ENCODE measurements at places on chromosomes 3 and 15.

DNA sequence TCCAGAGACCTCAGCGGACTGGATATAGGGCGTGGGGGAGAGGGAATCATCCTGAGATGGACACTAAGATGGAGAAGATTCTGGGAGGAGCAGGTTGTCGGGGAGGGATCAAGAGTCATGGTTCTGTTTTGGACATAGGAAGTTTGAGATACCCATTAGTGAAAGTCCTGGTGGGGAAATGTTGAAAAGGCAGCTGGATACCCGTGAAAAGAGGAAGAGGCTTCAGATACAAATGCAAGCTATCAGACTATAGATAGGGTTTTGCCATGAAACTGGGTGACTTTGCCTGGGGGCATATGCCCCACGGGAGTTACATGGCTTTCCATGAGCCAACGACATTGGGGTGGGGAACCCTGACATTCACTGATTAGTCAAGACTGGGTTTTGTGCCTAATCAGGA is 1.1 kb upstream of the GPR62 start:
- no peak for DNase-seq

DNA sequence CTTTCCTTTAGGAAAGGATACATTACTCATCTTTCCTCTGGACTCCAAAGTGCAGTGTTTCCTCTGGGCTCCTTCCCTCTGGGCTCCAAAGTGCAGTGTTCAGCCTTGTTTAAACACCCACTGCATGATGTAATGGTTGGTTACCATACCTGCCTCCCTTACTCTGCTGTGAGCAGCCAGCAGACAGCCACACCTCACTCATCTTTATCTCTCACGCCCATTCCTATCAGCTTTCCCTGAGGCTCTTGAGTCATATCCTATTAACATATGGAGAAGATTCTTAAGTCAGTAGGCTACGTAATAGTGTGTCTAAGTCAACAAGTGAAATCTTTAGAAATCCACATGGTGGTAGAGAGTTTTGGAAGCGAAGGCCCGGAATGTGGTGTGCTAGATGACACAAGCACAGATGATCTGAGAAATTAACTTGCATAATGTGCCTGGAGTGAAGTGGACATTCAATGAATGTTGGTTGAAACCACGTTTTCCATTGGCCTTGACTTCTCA is 97.2 kb upstream of the CTNNB1 start:
- no peak for DNase-seq

GRCh38 chr3:196007744-196008335 is 74.0 kb downstream of the TFRC start:
- no peak for DNase-seq

- DNase-seq: no peak
These were observed 14.0 kb downstream of the VILL start for GRCh38 chr3:38004415-38005075.

DNA sequence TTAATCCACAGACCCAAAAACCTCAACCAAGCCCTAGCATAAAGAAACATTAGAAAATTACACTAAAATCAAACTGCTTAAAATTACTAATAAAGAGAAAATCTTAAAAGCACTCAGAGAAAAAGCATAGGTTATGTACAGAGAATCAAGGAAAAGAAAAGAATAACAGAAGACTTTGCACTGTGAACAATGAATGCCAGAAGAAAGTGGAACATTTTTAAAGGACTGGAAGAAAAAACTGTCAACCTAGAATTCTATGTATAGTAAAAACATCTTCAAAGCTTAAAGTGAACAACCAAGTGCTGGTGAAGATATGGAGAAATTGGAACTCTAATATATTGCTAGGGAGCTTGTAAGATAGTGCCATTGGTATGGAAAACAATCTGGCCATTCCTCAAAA is 82.7 kb upstream of the SLC6A11 start:
- DNase-seq: no peak

- DNase-seq: no peak
These were observed 3.6 kb upstream of the A4GNT start for GRCh38 chr3:138135833-138136194.

- no peak for DNase-seq
These were observed 46.3 kb downstream of the FOXP1 start for GRCh38 chr3:71537211-71537611.

GRCh38 chr15:74611341-74611740 is 4.3 kb upstream of the CLK3 start:
- no peak for DNase-seq

GRCh38 chr3:197798863-197799262 is 7.8 kb downstream of the LRCH3 start:
- no peak for DNase-seq

GRCh38 chr3:152610622-152611021 is 224.3 kb upstream of the P2RY1 start:
- no peak for DNase-seq

GRCh38 chr15:56017920-56018319 is 24.5 kb upstream of the NEDD4 start:
- no peak for DNase-seq

- DNase-seq: no peak
These were observed 20.1 kb downstream of the EID1 start for GRCh38 chr15:48898032-48898431.

GRCh38 chr3:9846931-9847488 is 3.2 kb upstream of the RPUSD3 start:
- no peak for DNase-seq

DNA sequence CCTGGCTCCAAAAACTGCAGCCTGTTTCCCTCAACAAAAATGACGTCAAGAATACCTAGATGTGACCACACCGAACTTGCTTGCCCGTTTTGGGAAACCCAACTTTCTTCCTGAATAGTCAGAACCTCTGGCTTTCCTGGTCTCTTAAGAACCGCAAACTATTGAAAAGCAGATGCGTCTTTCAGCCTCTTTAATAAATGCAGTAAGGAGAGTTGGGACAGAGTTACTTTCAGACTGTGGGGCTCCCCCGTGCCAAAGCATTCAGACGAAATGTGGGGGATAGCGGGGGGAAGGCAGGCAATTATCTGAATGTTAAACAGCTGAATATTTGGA is 1.2 kb upstream of the PROK2 start:
- no peak for DNase-seq

DNA sequence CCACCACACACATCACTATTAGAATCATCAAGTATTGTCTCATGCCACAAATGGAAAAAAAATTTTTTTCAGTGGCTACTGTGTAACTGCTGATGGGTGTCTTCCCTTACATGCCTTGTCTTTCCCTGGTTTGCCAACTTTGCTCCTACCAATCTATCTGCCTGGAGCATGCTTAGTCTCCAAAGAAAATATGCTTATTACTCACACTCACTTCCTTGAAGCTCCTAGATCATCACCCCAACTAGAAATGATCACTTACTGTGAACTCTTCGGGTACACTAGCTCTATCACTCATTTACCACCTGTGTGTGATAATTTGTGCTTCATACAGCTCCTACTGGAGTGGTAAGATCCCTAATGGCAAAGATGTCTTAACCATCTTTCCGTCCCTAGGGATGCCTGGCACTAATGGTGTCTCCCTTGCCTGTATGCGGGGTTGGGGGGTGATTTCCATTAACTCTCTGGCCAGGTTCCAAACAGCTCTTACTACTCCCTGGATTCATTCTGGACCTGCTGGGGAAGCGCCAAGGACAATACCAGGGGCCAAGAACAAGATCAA is 799 bp downstream of the VPS33B start:
- DNase-seq: no peak

GRCh38 chr3:151275091-151275490 is 3.3 kb downstream of the P2RY14 start:
- DNase-seq: no peak

- DNase-seq: peak; percentile 84
These were observed 4.4 kb downstream of the AHSG start for GRCh38 chr3:186617036-186617946.

GRCh38 chr3:178193846-178194245 is 342.4 kb upstream of the KCNMB2 start:
- no peak for DNase-seq

GRCh38 chr15:78127882-78128281 is 3.4 kb downstream of the CIB2 start:
- DNase-seq: no peak

GRCh38 chr15:31225356-31225955 is 101.2 kb upstream of the KLF13 start:
- DNase-seq: no peak

- no peak for DNase-seq
These were observed 356.7 kb upstream of the UMPS start for GRCh38 chr3:124373524-124373923.

DNA sequence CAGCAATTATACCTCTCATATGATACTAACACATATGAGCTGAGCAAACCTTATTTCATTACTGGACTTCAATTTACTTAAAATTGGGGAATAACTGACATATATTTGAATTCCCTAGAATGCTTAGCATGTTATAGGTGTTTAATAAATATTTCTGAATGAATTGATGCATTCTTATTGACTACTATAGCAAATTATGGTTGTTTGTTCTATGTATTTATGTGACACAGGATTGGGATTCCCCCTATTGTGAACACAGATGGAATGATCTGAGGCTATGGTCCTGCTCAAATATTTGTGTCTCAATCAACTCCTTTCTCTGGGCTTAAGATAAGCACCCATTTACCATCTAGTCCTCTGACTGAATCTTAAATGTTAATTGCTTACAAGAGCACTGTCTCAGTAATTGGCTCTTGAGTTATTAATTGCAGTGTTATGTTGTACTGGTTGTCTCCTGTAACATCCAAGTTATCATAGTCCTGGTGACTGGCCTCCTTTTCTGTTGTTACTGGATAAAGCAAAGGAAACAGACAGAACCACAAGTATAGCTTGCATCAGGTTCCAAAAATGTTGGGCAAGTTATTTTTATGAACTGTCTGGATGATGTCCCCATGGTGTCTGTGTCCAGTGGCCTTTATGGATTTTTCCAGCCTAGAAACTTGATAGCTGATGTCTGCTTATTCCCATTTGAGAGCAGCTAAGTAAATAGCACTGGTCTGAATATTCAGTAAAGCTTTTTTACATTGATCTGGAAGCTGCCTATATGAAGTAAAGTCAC is 2.3 kb upstream of the UACA start:
- no peak for DNase-seq

GRCh38 chr3:109050591-109051167 is 67.3 kb downstream of the MORC1 start:
- DNase-seq: peak; percentile 17

DNA sequence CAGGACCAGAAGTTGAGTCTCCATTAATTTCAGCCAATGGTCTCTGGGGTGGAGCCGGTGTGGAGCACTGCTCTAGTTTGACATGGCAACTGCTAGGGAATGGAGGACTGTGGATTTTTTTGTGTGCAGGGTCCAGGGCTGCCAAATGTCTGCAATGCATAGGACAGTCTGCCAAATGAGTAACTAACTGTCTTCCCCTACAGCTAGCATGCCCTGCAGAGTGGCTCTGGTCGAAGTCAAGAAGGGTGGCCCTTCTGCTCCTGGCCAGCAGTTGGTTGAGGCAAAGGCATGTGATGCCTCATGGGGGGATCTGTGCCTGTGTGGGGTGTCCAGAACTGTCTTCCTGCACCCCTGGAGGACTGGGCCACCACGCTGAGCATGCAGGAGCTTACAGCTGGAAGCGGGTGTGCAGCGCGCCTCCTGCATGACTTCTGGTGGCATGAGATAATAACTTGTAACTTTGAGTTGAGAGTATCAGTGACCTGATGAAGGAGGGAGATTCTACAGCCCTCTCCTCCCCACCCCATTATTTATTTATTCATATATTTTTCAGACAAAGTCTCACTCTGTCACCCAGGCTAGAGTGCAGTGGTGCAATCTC is 4.6 kb downstream of the TPRA1 start:
- DNase-seq: no peak

GRCh38 chr3:50008931-50009330 is 69.0 kb downstream of the RBM6 start:
- no peak for DNase-seq

DNA sequence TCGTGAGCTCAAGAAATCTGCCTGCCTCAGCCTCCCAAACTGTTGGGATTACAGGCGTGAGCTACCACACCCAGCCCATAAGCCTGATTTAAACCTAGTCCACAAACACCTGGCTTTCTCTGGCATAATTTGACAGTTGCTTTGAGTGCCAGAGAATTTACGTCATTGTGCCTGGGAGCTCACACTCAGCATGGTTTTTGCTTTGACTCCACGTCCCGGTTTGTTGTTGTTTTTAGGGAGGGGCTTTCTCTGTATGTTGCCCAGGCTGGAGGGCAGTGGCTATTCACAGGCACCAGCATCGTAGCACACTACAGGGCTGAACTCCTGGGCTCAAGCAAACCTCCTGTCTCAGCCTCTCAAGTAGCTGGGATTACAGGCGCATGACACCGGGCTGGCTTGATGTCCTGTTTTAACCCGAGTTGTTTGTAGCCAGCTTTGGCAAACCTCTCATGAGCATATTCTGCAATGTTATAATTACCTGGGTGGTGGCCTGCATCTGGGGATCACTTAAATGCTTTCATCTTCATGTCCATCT is 32.7 kb downstream of the CEMIP start:
- no peak for DNase-seq

- no peak for DNase-seq
These were observed 248.7 kb downstream of the ZIC4 start for GRCh38 chr3:147157631-147158030.

DNA sequence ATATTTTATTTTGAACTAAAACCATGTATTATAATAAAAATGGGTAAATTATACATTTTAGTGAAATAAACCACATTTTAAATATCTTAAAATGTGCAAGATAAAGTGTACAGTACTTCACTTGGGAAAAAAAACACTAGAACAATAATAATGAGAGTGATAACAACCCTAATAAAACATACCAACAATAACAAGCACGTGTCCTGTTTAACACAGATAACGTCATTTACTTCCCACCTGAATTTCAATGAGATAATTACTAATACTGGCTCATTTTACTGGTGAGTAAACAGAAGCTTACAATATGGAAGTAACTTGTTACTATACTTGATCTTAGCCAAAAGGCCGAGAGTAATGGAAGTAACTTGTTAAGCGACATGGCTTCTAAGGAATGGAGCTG is 110.2 kb upstream of the PRTG start:
- DNase-seq: no peak

DNA sequence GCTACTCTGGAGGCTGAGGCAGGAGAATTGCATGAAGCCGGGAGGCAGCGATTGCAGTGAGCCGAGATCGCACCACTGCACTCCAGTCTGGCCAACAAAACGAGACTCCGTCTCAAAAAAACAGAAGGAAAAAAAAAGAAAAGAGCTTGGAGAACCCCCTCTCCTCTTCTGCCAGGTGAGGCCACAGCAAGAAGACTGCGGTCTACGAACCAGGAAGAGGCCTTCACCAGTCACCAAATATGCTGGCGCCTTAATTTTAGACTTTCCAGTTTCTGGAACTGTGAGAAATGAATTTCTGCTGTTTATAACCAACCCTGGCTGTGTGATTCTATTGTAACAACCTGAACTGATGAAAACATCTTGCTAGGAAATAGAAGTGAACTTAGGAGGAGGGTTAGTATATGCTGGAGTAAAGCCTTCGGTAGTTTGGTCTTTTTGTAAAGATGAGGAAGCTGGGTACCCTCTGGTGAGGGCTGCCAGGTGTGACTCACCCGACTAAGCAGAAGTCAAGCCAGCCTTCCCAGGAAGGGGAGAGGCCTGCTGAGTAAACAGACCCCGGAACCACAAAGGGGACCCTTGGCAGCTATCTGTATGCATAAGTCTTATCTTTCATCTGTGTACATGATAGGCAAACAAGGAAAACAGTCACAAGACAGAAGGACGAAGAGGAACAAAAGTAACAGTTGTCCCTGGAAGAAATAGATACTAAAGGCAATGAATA is 78.7 kb downstream of the KLF13 start:
- DNase-seq: no peak

- DNase-seq: no peak
These were observed 38.1 kb upstream of the IQSEC1 start for GRCh38 chr3:13111173-13111872.
